Suppressor macrophage (primary cell): ENCODE measurements at places on chromosomes 5 and 9.

- DNase-seq = no peak
Observed at GRCh38 chr9:116504081-116504480, 183.0 kb upstream of the TRIM32 start.

GRCh38 chr9:4382722-4383317 is 83.0 kb upstream of the GLIS3 start:
- DNase-seq = peak; percentile 11

DNA sequence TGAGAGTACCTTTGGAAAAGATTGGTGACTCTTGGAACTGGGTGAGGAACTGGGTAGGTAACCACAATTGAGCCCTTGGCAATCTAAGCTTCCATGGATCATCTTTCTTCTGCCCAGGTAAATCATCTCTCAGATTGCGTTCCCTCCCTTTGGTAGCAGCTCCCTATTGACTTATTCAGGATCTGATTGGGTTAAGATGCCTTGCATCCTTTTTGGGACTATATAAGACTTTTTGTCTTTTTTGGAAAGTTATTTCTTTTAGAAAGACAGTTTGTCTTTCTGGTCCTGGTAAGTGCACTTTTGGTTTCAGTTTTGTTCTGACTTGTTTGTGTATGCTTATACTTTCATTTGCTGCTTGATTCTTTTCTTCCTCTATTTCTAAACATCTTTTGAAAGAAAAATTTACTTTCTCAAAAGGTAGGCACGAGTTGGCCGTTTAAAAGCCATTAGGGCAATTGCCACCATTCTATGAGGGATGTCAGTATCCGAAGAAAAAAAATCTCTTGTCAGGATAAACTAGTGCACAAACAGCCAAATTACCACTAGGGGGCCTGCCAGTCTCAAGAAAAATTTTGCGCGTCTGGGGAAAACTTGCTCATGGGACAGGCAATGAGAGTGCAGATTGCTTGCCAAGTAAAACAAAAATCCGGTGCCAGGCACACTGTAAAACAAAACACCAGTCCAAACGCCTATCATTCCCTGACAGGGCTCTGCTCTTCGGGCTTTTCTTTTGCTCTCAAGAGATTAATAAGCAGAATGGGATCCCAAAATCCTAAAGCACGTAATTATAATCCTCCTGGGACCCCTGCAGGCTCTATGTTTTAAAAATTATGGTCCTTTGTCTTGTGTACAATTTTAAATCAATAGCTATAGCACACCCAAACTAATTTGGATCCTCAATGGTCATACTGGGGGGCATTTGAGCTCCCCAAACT is 12.8 kb downstream of the OR1J1 start:
- DNase-seq = peak; percentile 83

DNA sequence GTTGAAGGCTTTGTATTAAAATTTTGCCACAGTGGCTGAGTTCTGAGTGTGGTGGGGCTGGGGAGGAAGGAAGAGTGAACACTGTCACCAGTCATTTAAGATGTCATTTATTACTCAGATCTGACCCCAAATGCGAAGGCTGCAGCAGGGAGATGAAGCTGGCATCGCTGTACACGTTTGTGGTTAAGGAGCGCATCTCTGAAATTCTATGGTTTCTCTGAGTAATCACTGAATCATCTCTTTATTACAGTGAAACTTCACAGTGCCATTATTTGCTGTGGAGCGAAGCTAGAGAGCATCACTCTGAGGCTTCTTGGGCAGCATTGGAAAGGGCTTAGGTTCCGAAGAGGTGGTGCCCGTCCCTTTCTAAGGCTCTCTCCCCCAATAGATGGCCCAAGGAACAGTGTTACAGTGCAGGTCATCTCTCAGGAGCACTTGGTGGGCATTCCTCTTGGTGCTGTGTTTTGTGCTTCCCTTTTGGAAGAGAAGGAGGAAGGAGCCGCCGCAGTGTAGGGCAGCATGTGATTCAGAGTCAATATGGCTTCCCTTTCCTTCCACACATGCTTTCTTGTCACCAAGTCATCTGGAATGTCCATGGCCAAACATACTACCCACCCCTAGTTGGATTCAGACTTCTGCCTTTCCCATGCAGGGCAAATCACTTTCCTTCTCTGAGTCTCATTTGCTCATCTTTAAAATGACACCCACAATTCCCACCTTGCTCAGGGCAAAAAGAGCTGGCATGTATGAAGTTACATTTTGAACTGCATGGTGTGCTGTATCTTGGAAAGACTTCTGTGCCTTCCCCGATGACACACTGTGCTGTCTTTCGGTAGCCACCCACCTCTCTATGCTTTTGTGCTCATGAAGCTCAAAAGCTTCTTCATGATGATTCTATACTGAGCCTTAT is 9.3 kb upstream of the TEX48 start:
- DNase-seq = peak; percentile 71

GRCh38 chr9:5510989-5511388 is 658 bp downstream of the PDCD1LG2 start:
- DNase-seq = no peak

DNA sequence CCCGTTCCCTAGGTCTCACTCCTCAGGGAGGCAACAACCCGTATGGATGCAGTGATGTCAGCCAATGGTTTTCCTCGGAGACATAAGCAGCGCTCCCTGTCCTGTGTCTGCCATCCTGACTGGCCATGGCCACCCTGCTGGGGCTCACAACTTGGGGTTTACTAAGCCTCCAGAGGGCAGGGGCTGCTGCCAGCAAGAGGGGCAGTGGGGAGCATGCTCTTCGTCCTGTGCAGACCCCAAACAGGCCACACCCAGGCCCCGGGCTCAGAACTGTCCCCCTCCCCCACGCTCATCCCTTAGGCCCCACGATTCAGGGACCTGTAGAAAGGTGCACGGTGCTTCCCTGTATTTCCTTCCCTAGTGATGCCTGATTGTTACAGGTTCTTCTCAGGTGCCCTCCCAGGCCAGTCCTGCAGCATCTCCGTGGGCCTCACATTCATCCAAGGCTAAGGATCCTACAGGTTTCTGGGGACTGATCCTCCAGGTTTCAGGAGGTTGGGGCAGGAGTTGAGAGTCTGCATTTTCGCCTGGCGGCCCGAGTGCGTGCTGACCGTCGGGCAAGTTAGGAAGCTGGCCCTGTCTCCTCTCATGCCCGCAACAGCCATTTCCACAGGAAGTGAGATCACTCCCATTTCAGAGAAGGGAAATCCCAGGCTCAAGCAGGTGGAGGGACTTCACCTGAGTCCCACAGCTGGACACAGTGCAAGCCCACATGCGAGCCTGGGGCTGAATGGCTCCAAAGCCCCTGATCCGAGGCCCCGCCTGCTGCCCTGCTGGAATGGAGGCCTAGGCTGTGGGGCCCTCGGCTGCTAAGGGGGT is 217.6 kb downstream of the ROR2 start:
- DNase-seq = no peak

DNA sequence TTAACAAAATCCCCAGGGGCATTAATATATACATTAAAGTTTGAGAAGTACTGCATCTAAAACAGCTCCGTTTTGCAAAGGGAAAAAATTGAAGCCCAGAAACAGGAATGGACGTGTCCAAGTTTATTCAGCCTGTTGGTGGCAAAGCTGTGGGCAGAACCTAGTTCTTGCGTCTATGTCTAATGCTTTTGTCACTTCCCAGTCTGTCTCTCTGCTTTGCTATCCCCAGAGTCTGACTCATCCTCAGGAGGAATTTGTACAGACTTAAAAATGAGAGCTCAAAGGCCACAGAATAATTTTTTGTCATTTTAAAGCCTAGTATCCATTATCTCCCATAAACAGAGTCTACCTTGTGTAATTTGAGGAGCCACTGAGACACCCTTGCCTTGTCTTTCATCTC is 330.9 kb upstream of the GRIA1 start:
- no peak for DNase-seq

DNA sequence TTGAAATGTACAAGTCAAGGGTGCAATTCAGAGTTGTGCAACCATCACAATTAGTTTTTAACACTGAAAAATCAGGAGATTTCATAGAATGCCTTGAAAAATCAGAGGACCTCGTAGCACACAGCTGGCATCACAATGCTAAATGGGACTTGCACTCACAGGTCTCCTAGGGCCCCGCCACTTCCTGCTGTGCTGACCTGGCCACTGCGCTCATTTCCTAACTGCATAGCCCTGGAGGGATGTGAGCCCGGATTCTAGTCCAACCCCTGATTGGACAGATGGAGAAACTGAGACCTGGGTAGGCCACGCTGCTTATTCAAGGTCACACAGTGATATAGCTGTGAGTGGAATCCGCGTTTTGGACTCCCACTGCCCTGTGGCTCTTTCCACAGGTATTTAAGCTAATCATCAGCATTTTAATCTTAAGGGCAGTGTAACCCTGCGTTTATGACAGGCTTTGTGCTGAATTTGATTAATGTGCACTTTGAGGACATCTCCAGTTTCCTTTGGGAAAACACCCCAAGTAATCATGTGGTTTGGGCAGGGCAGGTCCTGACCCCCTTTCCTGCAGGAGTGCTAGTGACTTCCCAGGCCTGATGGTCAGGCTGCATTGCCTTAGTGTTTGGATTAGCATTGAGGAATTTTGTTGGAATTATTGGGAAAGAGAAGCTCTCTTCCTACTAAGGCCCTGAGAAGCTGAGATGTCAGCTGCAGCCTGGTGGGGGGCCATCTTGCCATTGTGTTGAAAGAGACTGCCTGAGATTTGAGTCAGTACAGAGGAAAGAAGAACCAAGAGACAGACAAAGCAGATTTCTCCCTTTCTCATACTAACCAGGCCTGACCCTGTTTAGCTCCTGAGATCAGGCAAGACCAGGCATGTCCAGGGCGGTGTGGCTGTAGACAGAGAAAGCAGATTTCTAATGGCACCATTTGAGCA is 36.2 kb downstream of the STC2 start:
- DNase-seq = no peak

- DNase-seq = no peak
Observed at GRCh38 chr9:82989929-82990328, 73.0 kb downstream of the RASEF start.

DNA sequence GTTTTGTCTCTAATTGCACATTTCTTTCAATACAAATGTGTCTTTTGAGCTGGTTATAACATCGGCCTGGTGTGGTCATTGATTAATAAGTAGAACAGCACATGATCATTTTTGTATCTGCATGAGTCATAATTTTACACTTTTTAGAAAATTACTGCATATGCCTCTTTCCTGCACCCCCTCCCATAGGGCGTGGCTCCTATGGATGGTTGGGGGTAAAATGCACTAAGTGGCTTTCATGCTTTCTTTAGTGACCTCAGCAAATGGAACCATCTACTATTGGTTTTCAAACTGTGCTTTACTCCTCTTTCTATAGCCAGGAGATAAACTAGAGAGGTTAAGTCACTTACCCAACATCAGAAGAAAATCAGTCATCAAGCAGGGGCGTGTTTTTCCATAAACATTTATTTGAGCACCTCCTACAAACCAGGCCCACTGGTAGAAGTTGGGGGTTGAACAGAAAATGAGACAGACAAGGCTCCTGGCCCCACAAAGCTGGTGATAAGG is 3.8 kb downstream of the ANXA6 start:
- peak; percentile 41 for DNase-seq

DNA sequence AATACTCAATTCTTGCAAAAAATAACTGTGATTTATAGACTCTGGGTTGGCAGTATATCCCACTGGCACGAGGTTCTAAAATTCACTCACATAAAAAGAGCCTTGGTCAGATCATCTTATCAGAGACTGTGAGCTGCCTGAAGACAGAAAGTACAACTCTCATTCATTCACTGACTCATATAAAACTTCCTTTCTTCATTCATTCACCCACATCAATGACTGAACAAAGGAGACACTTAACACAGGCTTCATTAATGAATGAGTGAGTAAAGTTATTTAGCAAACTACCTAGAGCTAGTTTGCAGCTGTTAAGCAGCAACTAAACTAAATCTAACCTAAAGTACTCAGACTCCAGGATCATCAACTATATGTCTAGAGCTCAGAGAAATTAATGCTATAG is 214.7 kb downstream of the DENND1A start:
- DNase-seq = no peak

- DNase-seq = peak; percentile 1
Observed at GRCh38 chr5:11075035-11075805, 314.2 kb upstream of the DAP start.

GRCh38 chr5:98891591-98891990 is 37.2 kb downstream of the CHD1 start:
- no peak for DNase-seq

GRCh38 chr5:2466966-2467365 is 284.5 kb downstream of the IRX2 start:
- no peak for DNase-seq

GRCh38 chr5:116564756-116565490 is 9.7 kb downstream of the SEMA6A start:
- DNase-seq = no peak

GRCh38 chr9:112546149-112547012 is 59.8 kb downstream of the KIAA1958 start:
- no peak for DNase-seq

DNA sequence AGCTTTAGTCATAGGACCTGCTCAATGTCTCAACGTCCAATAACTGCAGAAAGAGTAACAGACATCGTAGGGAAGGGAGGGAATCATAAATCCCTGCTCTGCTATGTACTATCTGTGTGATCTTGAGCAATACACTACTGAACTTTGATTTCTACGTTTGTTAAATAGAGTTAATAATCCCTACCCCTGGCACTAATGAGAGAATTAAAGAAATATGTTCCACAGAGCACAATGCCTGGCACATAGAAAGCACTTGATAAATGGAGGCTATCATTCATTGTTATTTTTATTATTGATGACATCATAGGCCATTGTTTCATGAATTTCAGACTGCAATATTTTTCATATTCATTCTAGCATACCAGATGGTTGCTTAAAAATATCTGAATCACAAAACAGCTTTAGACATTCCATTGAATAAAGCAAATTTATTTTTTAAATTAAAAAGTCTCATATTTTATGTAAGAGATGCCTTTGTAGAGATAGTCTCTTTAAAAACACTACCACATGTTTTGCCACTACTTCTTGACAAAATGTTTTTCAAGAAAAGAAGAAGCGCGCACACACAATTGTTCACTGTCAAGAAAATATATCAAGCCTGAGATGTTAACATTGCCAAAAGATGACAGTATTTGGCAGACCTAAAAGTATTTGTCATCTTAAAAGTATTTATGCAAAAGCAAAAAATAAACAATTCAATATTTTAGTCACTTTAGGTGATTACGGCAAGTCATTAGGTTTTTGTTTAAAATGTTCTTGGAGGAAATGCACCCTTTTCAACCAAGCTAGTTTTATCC is 108.5 kb downstream of the EBF1 start:
- no peak for DNase-seq

GRCh38 chr5:143717400-143717799 is 94.6 kb upstream of the HMHB1 start:
- DNase-seq = peak; percentile 18

GRCh38 chr9:124035001-124035650 is 23.6 kb downstream of the LHX2 start:
- no peak for DNase-seq

- DNase-seq = peak; percentile 29
Observed at GRCh38 chr5:77935506-77936364, 159.6 kb upstream of the TBCA start.
